Prostate gland (tissue), 2 donors: ENCODE measurements at places on chromosomes 7 and 10. TPM values are rescaled to one million over a fixed set of nuclear protein-coding genes. Genes with fewer than 3 reads are reported as not detected.

Gene CYP26A1
- not detected for total RNA-seq

- DNase-seq, result no peak
Measured at GRCh38 chr10:93436591-93437085, 45.5 kb downstream of the MYOF start.

GRCh38 chr10:1779796-1780195, 42.5 kb upstream of the ADARB2 start:
- no peak for DNase-seq

Gene EN2
- 0.45 TPM for total RNA-seq

- no peak for DNase-seq
Measured at GRCh38 chr7:118452128-118452527, 227.6 kb downstream of the ANKRD7 start.

DNA sequence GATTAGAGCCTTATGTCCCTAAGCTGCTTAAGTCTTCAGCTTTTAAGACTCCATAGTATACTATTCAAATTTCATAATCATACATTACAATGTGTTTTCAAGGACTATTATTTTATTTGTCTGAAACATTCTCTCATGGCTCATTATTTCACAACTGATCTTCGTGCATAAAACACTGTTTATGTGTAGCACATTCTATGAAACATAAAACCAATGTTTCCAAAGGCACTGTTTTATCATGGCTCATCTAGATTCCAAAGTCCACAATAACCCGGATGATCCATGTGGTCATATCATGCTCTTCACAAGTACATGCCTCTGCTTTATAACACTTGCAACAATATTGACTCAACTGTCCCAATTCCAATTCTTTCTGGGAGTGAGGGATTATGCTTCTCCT, 806.1 kb downstream of the TNS3 start:
- no peak for DNase-seq

GRCh38 chr7:116575853-116576252, 51.0 kb downstream of the CAV1 start:
- DNase-seq, result no peak

GRCh38 chr10:49242604-49243003, 54.4 kb upstream of the TMEM273 start:
- DNase-seq, result no peak

- DNase-seq, result no peak
Measured at GRCh38 chr7:82204694-82205093, 238.9 kb downstream of the CACNA2D1 start.

Gene OPN4
- total RNA-seq, result not detected

GRCh38 chr10:125559210-125559609, 123.8 kb downstream of the TEX36 start:
- DNase-seq, result no peak

Gene WEE2
- not detected for total RNA-seq

GRCh38 chr7:85483177-85483576, 296.3 kb upstream of the SEMA3D start:
- no peak for DNase-seq

DNA sequence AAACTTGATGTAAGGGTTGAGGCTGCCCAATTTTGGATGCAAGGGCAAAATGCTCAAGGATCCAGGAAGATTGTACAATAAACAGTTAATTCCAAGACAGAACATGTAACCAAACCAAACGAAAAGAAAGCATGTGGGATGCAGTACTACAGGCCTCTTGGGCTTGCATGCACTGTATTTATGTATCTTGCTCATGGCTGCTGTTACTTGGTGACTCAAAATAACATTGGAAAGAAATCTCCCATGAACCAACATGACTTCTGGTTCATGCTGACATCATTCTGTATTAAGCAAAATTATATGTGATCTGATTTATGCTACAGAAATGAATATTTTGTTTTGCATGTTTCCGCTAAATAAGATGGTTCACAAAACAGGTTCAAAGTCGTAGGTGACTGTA, 65.9 kb upstream of the FZD1 start:
- DNase-seq, result no peak

Gene ACADSB
- 38.6 TPM for total RNA-seq

Gene PIP4K2A
- total RNA-seq, result 17.4 TPM

DNA sequence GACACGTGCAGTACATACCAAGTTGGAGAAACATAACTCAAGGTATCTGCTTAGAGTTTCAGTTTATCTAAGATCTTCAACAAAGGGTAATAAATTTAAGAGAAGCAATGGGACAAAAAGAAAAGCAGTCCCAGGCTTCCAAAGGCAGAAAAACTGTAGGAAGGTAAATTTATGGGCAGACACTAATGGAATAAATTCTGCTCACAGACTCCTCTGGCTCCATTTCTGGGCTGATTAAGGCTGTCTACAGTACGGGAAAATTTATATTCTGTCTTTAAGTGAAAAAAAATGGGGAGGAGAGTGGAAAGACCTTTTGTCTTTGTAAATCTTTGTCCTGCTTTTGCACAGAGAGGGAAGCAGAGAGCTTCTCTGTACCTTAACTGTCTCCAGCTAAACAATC, 587.5 kb upstream of the IGFBP3 start:
- DNase-seq, result no peak

DNA sequence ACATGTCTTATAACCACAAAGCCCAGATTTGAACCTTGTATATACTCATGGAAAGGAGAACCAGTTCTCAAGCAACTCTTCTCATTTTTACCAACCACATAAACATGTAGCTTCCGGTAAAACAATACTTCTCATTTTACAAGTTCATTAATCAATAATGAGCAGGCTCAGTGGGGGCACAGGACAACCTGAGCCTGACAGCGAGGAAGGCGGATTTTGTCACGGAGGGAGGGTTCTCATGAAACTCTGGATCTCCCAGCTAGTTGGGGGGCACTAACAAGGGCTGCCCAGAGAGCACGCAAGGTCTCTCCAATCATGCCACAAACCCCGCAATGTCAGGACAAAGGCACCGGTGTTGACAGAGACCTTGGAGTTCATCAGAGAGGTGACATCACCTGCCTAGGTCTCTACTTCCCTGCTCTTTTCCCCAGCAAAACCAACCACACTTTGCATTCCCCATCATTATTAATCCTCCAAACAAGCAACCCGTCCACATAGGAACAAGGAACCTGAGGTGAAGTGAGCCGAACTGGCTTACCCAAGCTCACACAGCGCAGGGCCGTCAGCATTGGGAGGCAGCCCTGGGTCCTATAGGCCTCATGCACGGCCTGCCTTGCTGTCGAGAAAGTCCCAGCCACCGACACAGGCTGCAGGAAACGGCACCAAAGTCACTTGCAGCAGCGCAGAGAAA, 192.1 kb upstream of the KLF14 start:
- no peak for DNase-seq

DNA sequence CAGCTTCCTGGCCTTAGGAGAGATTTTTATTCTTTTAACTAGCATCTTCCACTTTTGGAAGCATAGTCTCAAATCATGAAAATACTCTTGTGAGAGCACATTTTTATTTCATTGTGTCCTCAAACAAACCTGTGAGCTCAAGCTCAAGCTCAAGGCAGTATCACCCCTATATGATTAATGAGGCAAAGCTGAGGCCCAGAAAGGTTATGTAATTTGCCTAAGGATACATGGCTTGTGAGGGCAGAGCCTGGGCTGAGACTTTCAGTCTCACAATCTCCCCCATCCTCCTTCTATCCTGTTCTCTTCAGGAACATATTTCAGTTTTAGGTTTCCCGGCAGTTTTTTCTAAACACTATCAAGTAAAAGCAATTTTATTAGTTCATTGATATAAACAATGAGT, 359.5 kb downstream of the PTEN start:
- no peak for DNase-seq

DNA sequence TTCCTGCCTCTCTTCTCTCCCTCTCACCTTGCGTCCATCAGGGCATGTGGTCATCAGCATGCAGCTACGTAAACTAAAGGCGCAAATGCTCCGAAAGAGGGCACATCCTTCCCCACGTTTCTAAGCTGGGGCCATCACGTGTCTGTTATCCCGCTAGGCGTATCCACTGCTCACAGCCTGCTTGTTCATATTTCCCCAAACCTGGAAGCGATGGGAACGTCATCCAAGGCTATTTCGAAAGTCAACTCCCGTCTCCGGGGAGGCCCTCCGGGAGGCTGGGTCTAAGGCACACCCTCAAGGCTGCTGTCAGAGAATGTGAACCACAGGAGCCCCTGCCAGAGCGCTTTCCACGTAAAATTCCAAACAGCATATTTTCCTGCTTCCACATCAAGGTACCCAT, 199.2 kb downstream of the DIP2C start:
- DNase-seq, result no peak

DNA sequence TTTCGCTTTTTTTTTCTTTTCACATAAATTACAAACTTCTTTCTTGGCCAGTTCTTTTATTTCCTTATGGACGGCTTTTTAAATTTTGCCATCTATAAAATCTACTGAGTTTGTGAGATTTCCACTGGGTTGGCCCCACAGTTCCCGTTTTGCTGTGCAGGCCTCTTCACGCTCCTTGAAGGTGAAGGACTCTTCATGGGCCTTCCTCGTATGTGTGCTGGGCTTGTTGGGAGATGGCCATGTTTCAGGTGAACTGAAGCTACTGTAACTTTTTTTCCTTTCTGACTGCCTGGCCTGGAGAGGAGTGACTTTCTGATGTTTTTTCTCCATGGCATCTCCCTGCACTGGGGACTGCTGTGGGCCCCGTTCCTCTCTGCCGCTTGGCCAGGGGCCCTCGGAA, 262.4 kb downstream of the COBL start:
- DNase-seq, result no peak

- DNase-seq, result no peak
Measured at GRCh38 chr7:803243-803635, 29.0 kb upstream of the SUN1 start.

GRCh38 chr7:86645676-86646276, 2.1 kb downstream of the GRM3 start:
- no peak for DNase-seq
